Left ventricle myocardium inferior (tissue), 1 donor: ENCODE measurements at places on chromosomes 13 and 19. TPM values are rescaled to one million over a fixed set of nuclear protein-coding genes. Genes with fewer than 3 reads are reported as not detected.

Gene LRCH1
- 13.1 TPM for total RNA-seq

Gene NCAN
- total RNA-seq: not detected

Gene PRX
- total RNA-seq: 3.3 TPM

Gene SPRED3
- total RNA-seq: 0.71 TPM

Gene TGFB1
- total RNA-seq: 14.9 TPM

Gene ZNF784
- total RNA-seq: 13.2 TPM

DNA sequence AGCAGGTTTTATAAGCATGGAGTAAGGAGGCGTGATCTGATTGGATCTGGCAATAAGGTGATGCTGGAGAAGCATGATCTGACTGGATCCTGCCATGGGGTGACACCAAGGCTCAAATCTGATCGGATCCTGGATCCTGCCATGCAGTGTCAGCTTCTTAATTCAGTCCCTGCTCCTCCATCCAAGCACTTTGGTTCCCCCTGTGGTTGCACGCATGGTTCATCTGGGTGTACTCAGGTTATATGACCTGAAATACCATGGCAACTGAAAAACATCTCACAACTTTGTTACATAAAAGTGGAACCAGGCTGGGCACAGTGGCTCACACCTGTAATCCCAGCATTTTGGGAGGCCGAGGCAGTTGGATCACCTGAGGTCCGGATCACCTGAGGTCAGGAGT, 17.6 kb upstream of the KLK4 start:
- peaks cover 92% of the 10 kb centered on the region for H3K27me3 ChIP-seq
- DNase-seq: no peak
- no peaks in the 10 kb centered on the region for H3K4me1 ChIP-seq
- H3K4me3 ChIP-seq: no peak overlapping the region
- no peaks in the 10 kb centered on the region for H3K36me3 ChIP-seq

GRCh38 chr19:15587663-15588062, 27.4 kb upstream of the CYP4F8 start:
- no peak overlapping the region for H3K27ac ChIP-seq
- peaks cover 4% of the 10 kb centered on the region for H3K4me1 ChIP-seq
- DNase-seq: peak; percentile 42

DNA sequence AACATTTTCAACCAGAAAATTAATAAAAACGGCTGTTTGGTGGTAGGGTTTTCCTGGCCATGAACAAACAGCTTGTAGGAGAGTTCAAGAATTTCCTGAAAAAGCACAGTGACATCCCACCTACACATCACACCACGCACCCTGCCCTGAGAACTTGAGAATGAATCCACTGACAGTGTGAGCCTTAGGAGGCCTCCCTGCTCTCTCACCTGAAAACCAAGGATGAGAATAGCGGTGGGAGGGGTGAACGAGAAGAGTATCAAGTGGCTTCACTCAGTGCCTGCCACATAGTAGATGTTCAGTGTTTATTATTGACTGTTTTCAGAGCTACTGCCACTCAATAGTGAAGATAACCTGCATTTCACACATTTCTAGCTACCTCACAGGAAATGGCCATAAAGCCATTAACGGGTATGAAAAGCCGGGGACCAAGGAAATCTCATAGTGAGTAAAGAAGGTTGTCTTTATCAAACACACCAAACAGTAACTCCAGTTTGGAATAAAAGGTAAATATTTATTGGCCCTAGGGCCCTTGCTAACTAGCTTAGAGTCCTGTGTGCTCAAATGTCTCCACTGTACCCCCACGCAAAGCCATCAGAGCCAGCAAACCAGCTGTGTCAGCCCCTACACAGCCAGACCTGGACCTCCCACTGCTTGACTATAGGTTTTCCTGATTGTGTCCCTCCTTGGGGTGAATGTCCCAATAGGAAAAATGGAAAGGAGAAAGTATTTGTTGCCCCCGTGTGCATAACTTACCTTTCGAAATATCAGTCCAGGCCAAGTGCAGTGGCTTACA, 40.6 kb downstream of the TPT1 start:
- H3K27ac ChIP-seq: no peak overlapping the region
- no peak for DNase-seq

DNA sequence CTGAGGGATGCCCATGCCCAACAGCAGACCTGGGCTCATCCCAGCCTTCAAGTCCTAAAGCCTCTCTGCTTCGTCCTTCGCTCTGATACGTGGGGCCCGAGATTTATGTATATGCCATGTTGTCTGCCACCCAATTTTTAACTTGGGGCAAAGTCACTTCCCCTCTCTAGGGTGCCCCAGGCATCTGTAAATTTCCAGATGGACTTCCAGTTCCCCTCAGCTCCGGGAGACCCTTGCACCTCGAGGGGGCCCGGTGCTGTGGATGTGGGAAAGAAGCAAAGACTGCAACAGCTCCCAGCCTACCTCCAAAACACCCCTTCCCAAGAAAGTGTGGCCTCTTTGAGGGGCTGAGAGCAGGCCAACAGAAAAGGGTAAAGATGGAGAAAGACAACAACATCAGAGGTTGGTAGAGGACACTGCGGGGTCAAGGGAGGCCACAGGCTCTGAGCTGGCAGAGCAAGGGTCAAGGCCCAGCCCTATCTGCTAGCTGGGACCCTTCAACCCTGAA, 97.4 kb downstream of the STK24 start:
- H3K36me3 ChIP-seq: peaks cover 6% of the 10 kb centered on the region
- DNase-seq: no peak

DNA sequence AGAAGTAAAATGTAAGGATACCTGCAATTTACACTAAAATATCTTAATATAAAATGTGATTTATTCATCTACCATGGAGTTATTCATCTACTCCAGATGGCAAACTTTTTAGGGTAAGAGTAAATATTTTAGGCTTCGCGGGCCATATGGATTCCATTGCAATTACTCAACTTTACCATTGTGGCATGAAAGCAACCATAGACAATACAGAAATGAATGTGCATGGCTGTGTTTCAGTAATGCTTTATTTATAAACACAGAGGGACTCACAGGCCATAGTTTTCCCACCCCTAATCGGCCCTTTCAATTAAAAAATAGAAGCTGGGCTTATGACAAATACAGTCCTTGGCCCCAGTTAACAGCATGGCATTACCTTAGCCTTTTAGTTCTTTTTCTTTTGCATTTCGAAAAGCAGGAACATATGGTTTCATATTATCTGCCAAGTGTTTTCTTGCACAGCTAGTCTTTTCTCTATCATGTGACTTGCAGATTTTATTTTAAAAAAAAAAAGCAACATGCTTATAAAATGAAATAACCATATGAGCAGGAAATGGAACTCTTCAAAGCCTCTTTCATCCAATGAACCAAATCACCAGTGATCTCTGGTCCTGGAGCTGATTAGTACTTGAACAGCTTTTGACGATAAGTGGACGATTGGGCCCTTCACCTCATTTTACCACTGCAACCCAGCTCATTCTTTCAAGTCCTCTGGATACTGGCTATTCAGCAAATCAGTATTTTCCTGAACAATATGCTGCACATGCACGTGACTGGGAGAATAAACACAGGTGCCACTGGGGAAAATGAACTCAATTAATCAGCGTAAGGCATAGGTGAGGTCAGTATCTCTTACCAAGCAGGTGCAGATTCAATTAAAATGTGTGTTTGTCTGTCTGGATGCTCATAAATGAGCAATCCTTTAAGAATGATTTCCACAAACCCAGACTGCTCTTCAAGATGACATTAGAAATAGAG, 63.9 kb downstream of the LHFPL6 start:
- no peak overlapping the region for H3K4me3 ChIP-seq
- H3K4me1 ChIP-seq: peaks cover 85% of the 10 kb centered on the region
- no peaks in the 10 kb centered on the region for H3K27me3 ChIP-seq
- DNase-seq: no peak

- no peak overlapping the region for H3K4me3 ChIP-seq
- no peaks in the 10 kb centered on the region for H3K4me1 ChIP-seq
- no peak overlapping the region for H3K27ac ChIP-seq
- H3K27me3 ChIP-seq: no peaks in the 10 kb centered on the region
- DNase-seq: no peak
Observed at GRCh38 chr13:84902243-84902642, 897.0 kb downstream of the SLITRK6 start.

DNA sequence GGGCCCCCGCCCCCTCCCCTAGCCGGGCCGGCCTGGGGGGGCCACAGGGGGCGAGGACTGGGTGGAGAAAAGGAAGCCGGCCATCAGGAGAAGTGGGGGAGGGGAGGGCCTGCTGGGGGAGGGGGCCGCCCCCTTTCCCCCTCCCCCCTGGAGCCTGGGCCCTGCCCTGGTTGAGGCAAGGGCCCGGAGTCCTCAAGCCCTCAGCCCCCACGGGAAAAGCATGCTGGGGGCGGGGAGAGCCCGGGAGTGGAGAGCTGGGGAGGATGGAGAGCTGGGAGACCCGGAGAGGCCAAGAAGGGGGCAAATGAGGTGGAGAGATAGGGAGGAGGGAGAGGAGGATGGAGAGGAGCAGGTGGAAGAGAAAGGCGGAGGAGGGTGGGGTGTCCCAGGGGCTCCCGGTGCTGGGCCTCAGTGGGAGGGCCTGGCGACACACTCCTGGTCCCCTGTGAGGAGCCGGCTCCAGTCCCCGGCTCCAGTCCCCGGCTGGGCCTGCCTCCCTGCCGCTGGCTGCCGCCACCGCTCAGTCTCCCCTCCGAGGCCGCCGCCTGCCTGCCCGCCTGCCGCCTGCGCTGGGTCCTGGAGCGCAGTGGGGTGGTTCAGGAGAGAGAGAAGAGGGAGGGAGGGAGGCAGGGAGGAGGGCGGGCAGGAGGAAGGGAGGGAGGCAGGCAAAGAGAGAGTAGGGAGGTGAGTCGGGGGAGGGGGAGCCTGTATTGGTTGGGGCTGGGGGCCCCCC, at the start of gene GRIK5:
Gene GRIK5, minus strand, starts transcription at position 588 of the 733 bp plus-strand sequence. CDS start 4,436 bp downstream, outside the sequence.
- no peaks in the 10 kb centered on the region for H3K36me3 ChIP-seq
- H3K4me3 ChIP-seq: peak within 1 kb of the TSS; percentile 59
- peaks cover 55% of the 10 kb centered on the region for H3K27me3 ChIP-seq
- DNase-seq: no peak
- peak within 1 kb of the TSS; percentile 30 for H3K27ac ChIP-seq
- peaks cover 14% of the 10 kb centered on the region for H3K4me1 ChIP-seq

DNA sequence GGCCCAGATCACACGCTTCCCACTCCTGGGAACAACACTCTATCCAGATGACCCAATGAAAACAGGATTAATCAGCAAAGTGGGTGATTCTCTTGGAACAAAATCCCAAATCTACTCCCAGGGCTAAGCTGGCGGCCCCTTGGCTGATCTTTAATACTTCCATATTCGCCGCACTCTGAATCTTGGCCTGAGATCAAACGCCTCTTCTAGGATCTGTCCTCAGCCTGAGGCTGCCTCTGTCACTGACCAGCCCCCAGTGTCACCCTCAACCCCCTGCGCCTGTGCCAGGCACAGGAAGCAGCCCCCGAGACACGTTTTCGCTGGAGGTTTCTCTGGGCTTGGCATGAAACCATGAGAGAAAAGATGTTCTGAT, 2.4 kb upstream of the CTXN1 start:
- H3K4me3 ChIP-seq: no peak overlapping the region
- peak overlapping the region; percentile 70 for H3K27ac ChIP-seq
- peaks cover 31% of the 10 kb centered on the region for H3K36me3 ChIP-seq
- no peak for DNase-seq

- peak overlapping the region; percentile 97 for H3K27ac ChIP-seq
- peaks cover 33% of the 10 kb centered on the region for H3K36me3 ChIP-seq
- peak overlapping the region; percentile 79 for H3K4me3 ChIP-seq
- peaks cover 61% of the 10 kb centered on the region for H3K4me1 ChIP-seq
Observed at GRCh38 chr19:3061182-3062161, 823 bp downstream of the TLE5 start.

- DNase-seq: no peak
- no peaks in the 10 kb centered on the region for H3K27me3 ChIP-seq
- H3K4me3 ChIP-seq: no peak overlapping the region
- H3K36me3 ChIP-seq: no peaks in the 10 kb centered on the region
- no peaks in the 10 kb centered on the region for H3K4me1 ChIP-seq
Observed at GRCh38 chr13:34926508-34926907, 15.6 kb upstream of the NBEA start.

DNA sequence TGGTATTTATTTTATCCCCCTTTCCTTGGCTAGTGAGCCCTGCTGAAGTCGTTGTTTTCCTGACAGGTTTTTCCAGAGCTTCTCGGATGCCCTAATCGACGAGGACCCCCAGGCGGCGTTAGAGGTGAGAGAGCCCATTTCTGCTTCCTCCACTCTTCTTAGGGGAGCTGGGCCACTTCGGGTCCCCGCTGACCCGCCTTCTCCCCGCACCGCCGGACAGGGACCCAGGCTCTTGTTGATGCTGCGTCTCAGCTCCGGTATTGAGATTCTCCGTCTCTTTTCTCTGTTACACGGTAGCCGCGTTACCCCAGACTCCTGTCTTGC, 306 bp downstream of the SUGT1 start:
- H3K4me1 ChIP-seq: peaks cover 59% of the 10 kb centered on the region
- peaks cover 17% of the 10 kb centered on the region for H3K36me3 ChIP-seq
- H3K27me3 ChIP-seq: no peaks in the 10 kb centered on the region

GRCh38 chr13:36069881-36070366, 61.3 kb downstream of the DCLK1 start:
- H3K4me1 ChIP-seq: peaks cover 6% of the 10 kb centered on the region
- no peak for DNase-seq
- peak overlapping the region; percentile 81 for H3K27ac ChIP-seq
- H3K36me3 ChIP-seq: no peaks in the 10 kb centered on the region
- H3K27me3 ChIP-seq: no peaks in the 10 kb centered on the region
- H3K4me3 ChIP-seq: no peak overlapping the region

GRCh38 chr13:99086267-99087097, 108.6 kb upstream of the DOCK9 start:
- no peaks in the 10 kb centered on the region for H3K27me3 ChIP-seq
- H3K4me1 ChIP-seq: peaks cover 43% of the 10 kb centered on the region
- peak overlapping the region; percentile 79 for H3K4me3 ChIP-seq
- no peaks in the 10 kb centered on the region for H3K36me3 ChIP-seq
- peak; percentile 47 for DNase-seq

DNA sequence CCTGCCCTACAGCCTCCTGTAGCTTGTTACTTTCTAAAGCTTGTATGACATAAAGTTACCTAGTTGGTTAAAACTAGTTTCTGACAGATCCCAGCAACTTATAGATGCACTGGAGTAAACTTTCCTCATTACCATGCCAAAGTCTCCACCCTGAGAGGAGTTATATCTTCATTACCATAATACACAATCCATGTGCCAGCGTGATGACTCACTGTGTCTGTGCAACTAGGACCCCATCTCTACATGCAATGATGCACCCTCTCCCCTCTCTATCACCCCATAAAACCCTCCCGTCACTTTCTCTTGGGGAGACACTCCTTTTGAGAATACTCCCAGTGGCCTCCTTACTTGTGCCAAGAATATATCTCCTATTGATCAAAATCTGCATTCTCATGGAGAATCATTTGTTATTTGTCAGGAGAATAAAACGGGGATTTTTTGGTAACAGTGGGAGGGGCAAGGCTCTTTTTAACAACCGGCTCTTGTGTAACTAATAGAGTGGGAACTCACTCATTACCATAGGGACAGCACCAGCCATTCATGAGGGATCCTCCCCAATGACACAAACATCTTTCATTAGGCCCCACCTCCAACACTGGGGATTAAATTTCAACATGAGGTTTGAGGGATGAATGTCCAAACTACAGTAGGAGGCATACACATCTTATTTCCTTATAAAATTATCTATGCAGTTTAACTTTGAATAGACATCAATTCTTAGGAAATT, 235.1 kb upstream of the ATXN8OS start:
- no peak overlapping the region for H3K4me3 ChIP-seq
- H3K36me3 ChIP-seq: no peaks in the 10 kb centered on the region
- no peaks in the 10 kb centered on the region for H3K27me3 ChIP-seq

- no peak overlapping the region for H3K27ac ChIP-seq
- H3K4me1 ChIP-seq: peaks cover 4% of the 10 kb centered on the region
- DNase-seq: no peak
- H3K36me3 ChIP-seq: no peaks in the 10 kb centered on the region
- no peak overlapping the region for H3K4me3 ChIP-seq
Observed at GRCh38 chr13:114151565-114152284, 19.3 kb upstream of the RASA3 start.
